ENCODE measurements at places on chromosomes 16 and 17.

- no peak for ATAC-seq
Observed at GRCh38 chr17:72034000-72034399, 86.8 kb upstream of the SOX9 start.

DNA sequence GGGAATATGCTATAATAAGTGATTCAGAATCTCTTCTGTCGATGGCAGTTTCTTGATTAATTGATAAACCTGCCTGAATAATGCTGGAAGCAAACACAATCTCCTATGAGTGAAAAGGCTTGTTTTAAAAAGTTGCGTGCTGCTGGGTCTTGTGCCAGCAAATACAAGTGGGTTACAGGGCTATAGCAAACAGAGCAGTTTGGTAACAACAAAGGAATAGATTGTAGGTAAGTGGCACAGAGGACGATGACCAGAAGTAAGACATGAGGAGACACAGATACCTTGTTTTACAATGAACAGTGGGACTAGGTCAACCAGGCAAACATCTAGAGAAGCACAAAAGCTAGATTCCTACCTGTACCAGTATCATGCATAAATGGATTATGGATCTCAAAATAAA, 23.7 kb upstream of the FAAP100 start:
- no peak for ATAC-seq

DNA sequence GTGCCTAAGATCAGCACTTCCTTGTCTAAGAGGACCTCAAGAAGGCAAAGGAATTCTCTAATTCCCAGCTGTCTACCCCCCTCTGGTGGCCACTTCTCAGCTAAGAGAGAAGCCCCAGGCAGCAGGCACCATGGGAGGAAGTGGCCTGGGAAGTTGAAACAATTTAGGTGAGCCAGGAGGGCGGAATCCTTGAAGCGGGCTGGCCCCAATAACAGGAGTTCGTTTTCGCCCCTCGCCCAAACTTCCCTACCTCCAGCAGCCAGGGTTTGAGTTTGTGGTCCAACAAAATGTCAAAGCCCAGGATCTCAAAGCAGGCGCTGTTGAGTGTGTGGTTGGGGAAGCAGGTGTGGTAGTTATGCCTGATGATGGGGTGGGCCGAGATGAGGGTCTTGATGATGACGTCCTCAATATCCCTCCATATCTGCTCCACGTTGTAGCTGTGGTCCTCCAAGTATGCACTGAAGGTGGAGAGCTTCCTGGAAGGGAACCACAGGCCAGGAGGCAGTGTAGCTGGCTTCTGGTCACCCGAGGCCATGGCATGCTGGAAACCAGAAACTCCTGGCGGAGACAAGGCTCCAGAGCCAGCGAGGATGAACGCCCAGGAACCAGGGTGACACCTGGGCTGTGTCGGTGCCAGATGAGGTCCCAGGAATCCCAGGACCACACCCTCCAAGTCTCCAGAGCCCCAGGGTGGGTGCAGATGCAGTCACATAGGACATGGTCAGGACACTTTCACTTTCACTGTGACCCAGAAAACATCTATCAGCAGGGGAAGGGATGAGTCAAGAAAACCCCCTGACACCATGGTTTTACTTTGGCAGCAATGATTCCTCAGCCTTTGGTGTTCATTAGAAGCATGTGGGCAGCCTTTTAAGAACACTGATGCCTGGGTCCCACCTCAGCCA, 25.6 kb downstream of the TTLL6 start:
- peak; percentile 87 for ATAC-seq

DNA sequence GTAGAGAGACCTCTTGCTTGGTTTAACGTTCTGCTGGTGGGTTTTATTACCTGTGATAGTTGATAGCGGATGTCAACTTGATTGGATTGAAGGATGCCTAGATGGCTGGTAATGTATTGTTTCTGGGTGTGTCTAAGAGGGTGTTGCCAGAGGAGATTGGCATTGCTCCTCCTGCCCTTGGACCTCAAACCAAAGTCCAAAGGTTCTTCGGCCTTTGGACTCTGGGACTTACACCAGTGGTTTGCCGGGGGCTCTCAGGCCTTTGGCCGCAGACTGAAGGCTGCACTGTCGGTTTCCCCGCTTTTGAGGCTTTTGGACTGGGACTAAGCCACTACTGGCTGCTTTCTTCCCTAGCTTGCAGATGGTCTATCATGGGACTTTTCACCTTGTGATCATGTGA, 17.5 kb upstream of the TNRC6C start:
- no peak for ATAC-seq

- ATAC-seq = no peak
Observed at GRCh38 chr17:41111151-41111885, 6.1 kb downstream of the KRTAP4-9 start.

DNA sequence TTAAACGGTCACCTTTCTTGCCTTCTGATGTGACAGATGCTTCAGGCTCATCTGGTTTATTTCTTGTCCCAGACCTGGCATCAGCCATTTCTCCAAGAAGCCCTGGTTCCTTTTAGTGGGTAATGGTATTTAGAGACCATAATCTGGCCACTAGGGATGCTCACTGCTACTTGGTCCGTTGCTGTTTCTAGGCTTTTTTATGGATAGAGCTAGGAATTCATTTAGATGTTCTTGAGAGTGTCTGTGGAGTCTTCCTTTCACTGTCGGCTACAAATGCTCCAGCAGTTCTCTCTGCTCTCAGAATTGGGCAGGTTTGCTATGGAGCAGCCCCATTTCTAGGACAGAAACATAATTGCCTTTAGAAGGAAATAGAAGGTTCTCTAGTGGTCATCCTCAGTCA, 214.5 kb downstream of the KATNIP start:
- no peak for ATAC-seq

GRCh38 chr16:65634291-65634690, 512.4 kb upstream of the CDH11 start:
- ATAC-seq = no peak

DNA sequence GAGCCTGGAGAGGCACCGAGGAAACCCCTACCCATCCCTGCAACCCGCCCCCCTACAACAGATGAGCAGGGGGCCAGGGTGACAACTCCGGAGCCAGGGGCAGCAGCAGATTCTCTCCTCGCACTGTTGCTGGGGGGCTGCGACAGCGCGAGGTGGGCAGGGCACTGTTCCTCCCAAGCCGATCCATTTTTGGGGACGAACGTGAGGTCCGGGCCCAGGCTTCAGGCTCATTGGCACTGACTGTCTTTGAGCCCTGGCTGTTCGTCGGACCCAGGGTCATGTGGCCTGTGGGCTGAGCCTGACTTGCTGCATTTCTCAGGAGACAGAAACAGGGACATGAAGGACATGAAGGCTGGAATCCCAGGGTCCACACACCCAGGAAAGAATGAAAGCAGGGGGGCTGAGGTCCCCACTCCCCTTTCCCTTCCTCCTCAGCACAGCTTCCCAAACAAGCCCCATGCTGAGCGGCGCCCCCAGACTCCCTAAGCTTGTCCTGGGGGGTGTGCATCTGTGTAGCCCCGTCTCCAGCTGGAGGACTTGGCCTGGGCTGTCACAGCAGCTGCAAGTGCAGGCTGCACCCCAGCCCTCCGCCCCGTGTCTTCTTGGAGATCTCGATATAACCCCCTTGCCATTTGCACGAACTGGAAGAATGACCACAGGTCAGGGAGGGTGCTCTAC, 18.7 kb downstream of the CEP295NL start:
- peak; percentile 6 for ATAC-seq

GRCh38 chr16:3952737-3953131, 72.2 kb upstream of the CREBBP start:
- ATAC-seq = no peak

DNA sequence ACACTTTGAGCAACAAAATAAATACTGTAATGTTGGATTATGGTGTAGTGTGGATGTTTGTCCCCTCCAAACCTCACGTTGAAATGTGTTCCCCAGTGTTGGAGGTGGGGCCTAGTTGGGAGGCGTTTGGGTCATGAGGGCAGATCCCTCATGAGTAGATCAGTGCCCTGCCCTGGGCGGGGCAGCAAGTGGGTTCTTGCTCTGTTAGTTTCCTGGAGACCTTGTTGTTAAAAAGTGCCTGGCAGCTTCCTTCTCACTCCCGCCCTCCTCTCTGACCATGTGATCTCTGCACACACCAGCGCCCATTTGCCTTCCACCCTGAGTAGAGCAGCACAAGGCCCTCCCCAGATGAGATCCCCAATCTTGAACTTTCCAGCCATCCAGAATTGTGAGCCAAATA, 67.7 kb downstream of the MPRIP start:
- ATAC-seq = no peak

DNA sequence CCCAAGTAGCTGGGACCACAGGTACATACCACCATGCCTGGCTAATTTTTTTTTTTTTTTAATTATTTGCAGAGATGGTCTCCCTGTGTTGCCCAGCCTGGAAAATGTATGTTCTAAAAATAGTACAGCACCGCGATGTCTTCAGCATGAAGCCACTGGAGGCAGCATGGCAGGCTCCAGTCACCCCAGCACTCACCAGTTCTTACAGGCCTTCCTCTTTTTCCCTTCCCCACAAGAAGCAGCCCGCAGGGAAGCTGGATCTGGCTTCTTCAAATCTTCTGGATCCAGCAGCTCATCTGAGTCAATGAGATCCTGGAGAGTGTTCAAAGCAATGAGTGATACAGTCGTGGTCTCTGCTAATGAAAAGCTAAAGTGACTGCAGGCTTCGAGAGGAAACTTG, 16.2 kb downstream of the CIAPIN1 start:
- no peak for ATAC-seq

- ATAC-seq = peak; percentile 76
Observed at GRCh38 chr16:89828199-89828869, at the start of gene SPIRE2. Gene SPIRE2, plus strand, starts transcription at chr16:89828475. Its CDS starts 76 bp downstream, at chr16:89828551.

DNA sequence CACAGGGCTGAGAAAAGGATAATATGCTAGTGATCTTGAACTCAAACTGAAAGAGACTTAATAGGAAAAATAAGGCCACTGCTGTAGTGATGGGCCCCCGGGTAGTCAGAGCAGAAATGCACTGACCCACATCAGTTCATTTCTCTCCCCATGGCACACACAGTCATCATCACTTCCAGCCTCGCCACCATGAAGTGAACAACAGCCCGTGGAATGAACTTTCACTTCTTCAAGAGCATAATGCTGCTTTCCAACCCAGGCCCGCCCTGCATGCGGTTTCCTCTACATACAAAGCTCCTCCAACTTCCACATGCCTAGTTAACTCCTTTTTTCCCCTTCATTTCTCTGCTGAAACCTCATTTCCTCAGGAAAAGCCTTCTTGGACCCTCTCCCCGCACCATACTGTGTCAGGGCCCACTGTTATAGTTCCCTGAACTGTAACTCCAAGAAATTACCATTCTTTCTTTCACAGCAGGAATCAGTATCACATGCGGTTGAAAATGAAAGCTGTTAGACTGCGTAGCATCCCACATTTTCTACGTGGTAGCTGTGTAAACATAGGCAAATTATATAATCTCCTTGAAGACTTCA, 65.8 kb upstream of the SMIM36 start:
- peak; percentile 40 for ATAC-seq

- peak; percentile 97 for ATAC-seq
Observed at GRCh38 chr16:88331989-88332920, 50.5 kb upstream of the ZNF469 start.

- no peak for ATAC-seq
Observed at GRCh38 chr17:70869402-70870085, 700.2 kb downstream of the KCNJ2 start.

DNA sequence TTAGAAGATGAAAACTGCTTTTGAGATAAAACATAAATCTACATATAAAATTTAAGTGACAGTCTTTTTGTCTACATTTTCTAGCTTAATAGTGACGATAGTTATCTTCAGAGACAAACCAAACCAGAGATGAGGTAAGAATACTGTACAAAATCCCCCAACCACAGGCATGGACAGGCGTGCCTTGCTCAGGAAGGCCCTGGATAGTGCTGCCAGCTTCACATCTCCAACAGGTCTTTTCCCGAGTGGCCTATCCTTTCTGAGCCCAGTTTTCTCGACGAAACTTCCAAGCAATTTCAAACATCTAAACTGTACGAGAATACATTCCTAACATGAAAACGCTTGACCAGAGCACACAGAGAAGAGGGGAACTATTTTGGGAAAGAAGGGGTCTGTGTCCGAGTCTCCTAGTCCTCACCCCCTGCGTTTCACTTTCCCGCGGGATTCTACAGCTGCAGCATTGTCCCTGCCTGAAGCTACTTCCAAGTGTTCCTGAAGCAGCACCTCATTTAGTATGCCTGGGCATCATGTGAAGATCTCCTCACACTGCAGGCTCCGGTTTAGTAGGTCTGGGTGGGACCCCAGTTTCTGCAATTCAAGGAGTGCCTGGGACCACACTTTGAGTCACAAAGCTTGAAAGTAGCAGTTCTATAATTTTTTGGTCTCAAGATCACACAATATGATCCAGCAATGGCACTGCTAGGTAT, 37.8 kb downstream of the GNA13 start:
- peak; percentile 29 for ATAC-seq

DNA sequence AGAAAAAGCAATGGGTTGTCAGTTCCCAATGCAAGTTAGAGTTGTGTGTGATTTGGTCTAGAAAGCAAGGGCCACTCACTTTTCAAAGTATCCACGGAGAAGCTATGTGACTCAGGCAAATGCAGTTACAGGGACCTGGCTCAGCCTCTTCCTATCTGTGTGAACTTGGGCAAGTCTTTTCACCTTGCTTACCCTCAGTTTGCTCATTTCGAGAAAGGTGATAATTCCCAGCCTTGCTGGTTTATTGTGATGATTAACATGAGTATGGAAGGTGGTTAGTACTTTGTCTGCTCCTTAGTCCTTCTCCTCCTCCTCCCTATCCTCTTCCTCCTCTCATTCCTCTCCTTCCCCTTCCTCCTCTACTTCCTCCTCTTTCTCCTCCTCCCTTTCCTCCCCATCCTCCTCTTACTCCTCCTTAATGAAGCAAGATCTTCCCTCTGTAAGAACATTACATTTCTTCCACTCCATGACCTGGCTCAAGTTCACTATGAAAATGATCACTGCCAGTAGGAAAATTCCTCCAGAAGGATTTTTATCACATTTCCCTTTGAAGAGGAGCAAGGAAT, 204.0 kb downstream of the GRIN2A start:
- no peak for ATAC-seq

DNA sequence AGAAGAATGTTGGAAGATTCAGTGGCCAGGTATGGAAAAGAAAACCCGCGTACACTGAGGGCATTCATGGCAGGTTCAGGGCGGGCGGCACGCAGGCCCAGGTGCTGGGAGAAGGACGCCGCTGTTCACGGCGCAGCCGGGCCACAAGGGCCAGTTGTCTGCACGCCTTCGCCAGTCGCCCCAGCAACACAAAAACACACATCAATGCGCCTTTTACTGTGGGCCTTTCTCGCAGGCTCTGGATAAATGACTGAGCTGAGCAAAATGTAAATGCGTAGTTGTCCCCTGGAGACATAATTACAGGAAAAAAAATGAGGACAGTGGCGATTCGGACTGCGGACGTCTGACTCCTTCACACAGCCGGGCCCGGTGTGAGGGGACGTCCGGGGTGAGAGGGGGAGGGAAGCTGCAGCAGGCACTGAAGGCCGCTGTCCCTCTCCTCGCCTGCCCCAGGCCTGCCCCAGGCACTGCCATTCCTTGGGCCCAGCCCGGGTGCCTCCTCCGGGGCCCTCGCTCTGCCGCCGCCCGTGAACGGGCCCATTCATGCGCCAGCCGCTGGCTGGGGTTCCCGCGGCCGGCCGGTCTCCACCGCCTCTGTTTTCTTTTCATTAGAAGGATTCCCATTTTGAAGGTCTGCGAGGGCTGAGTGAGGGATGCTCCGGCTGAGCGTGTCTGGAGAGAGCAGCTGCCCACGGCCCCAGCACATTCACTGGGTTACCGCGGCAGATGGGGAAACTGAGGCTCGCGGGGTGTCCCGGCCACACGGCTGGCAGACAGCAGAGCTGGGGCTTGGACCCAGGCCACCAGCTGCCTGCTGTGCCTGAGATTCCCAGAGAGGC, 6.5 kb upstream of the ZNF469 start:
- no peak for ATAC-seq

- ATAC-seq = no peak
Observed at GRCh38 chr17:69018687-69019086, 42.0 kb downstream of the ABCA9 start.
